ENCODE measurements at places on chromosomes 6 and 20.

GRCh38 chr20:51425347-51426106, 117.0 kb downstream of the NFATC2 start:
- DNase-seq: no peak

- DNase-seq: no peak
Measured at GRCh38 chr20:45685896-45686295, 15.9 kb upstream of the WFDC11 start.

- no peak for DNase-seq
Measured at GRCh38 chr20:44644667-44645131, 6.8 kb downstream of the ADA start.

DNA sequence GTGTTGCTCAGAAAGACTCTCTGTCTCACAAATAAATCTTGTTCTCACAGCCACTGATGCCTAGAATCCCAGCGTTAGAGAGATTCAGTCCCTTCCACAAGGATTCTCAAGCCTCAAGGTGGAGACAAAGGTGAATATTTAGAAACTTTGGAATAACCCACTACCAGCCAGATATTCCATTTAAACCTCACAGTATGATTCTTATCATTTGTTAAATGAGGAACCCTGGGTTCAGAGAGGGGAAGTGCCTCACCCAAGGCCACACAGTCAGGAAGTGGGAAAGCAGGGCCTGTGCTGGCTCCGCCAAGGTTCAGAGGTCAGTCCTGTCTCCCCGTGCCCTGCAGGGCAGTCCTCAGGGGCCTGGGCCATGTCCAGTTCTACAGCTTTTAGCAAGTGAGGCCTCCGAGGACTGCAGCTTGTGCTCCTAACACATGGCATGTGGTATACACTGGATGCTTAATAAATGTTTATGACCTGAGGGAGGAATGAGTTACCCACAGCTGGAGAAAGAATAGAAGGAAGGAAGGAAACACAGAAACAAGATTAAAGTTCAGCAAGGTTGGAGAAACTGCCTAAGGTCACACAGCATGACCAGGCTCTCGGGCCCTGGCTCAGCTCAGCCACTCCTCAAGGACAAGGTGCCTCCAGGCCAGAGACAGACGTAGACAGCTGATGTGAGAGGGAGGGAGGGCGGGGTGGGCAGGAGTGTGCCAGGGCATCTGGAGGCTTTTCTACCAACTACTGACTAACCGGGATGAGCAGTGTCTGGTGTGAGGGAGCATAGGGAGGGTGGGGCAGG, 3.9 kb upstream of the TGM2 start:
- DNase-seq: no peak

DNA sequence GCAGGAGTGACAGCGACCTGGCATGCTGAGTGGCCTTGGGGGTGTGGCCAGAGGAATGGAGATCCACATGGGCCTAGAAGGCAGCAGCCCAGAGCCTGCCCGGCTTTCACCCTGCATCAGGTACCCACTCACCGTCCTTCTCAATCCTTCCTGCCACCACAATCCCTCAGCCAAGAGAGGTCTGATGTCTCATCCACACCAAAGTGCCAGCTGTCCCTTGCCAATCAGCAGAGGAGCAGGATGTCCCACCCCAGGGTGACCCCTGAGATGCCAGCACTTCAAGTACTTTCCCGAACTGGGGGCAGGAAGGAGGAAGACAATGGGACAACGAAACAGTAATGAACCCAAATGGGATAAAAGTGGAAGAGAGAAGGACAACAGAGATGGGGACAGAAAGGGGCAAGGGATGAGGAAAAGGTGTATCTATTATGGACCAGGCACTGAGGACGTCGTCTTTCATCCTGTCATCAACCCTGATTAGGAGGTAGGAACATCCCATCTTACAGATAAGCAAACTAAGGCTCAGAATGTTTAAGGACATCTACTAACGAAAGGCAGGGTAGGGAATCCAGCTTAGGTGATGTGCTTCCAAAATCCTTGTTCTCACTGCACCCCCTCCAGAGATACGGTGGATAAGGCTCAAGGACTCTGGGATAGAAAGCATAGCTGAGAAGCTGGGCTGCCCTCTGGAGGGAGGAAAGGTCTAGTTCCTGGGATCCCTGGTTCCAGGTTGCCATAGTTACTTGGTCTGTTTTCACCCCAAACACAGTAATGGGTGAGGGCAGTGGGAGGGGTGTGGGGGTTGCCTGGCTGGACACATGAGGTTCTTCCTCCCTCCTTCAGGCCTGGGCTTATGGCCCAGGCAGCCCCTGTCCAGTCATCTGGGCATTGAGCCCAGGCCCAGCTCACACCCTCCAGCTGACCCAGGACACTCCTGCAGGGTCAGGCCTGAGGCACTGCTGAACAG, 4.5 kb upstream of the TNXB start:
- no peak for DNase-seq

GRCh38 chr6:91464201-91464600, 877.3 kb upstream of the MAP3K7 start:
- DNase-seq: no peak

DNA sequence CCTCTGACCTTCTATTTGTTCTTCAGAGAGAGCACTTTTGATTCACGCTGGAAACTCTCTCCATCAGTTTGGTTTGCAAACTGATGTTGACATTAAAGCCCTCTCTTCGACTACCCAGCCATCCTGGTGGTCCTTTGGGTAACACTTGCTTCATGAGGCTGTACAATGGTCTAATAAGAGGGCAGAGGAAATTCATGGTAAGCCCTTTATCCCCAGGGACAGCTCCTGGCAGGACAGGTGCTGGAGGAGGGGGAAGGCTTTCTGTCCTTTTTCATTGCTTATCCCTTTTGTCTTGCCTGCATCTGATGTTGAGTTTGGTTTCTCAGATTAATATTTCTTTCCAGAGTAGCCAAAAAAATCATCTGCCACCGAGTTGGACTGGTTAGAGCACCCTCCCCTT, 52.1 kb upstream of the CD93 start:
- DNase-seq: no peak

DNA sequence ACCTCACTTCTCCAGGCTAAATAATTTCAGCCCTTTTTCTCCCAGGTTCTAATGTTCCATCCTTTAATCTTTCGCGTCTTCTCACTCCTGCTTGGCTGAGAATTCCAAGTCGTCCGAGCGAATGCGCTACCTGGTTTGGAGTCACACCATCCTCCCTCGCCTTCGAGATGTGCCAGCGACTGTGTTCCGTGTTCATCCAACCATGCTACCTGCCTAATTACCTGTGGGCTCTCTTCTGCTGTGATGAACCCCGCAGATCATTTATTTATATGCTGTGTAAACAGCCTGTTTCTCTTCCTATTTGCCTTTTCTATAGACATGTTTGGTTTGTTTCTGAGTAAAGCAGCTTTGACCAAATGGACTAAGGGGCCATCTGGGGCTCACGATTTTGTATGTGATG, 83.5 kb upstream of the TMEM181 start:
- DNase-seq: no peak

GRCh38 chr20:43825581-43825980, 89.1 kb upstream of the TOX2 start:
- no peak for DNase-seq

- no peak for DNase-seq
Measured at GRCh38 chr6:108119769-108120141, 45.2 kb upstream of the OSTM1 start.

DNA sequence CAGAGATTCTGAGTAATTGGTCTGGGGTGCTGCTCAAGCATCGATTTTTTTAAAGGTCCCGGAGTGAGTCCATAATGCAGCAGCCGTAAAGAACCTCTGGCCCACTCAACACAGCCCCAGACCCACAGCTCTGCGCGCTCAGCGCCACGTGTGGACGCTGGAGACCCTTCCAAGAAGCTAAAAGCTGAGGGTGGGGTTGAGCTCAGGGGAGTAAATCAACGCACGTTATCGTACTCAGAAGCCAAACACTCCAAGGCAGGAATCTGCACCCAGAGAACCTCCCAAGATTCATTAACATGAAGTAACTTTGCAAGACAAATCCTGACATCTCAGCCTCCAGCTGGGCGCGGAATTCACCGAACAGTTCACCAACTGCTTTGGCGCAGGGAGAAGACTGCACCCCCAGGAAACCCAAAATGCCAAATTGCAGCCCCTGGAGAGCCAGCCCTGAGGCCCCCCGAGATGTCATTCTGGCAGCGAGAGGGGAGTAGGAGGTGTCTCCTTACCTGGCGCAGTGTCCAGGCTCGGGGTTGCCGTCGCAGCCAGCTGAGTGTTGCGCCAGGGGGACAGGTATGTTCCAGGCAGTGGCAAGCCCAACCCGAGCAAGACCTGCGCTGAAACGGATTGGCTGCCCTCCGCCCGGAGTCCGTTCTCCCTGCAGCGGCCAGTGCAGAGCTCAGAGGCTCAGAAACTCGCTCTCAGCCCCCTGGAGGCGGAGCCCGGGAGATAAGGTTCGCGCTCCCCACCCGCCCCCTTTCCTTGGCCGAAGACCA, at the start of gene COL21A1:
Gene COL21A1, minus strand, starts transcription at position 700 of the 773 bp plus-strand sequence. CDS start 64,962 bp downstream, outside the sequence.
- DNase-seq: no peak

DNA sequence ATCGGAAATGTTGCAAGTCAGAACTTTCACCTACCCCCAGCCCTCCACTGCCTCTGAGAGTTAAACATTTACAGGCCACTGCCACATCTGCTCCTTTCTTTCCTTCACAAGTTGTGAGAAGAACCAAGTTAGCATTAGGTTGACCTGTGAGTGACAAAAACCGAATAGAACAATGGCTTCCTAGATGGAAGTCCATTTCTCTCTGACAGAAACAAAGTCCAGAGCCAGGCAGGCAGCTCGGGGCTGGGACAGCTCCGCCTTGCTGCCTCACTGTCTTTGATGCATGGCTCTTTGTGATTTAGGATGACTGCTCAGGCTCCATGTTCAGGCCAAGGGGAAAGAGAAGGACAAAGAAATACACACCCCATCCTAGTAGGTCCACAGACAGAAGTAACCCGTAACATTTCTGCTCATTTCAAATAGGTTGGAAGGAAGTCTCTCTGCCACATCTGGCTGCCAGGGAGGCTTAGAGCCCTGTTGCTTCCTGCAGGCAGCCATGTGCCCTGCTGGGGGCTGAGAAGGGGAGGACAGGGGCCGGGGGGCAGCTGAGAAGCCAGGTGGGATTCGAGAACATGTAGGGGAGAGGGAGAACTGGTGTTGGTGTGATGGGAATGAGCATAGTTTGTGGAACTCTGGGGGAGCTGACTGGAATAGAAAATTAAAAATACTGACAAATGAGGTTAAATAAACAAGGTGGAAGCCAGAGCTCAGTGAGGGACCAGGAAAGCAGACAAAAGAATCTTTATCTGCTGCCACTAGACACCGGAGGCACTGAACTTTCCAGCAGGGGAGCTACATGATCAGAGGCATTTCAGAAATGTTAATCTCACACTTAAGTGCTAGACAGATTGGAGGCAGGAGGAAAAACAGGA, 19.5 kb upstream of the IER3 start:
- DNase-seq: no peak

GRCh38 chr20:37346535-37347346, 801 bp downstream of the SRC start:
- DNase-seq: no peak

DNA sequence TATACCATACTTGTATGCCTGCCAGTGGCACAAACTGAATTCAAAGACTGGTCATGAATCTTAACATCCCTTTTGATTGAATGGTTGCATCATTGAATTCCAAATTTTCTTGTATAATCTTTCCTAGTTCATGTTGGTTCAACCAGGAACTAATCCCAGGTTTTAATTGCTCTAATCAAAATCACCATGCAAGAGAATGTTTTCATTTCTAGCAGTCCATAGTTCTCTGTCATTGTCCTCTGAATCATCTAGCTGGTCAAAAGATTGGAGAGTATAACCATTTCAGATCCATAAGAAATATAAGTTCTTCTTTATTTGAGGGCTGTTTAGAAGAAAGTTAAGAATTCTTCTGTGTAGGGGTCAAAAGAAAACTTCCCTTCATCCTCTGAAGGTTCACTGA, 57.2 kb downstream of the ZNF292 start:
- DNase-seq: no peak

DNA sequence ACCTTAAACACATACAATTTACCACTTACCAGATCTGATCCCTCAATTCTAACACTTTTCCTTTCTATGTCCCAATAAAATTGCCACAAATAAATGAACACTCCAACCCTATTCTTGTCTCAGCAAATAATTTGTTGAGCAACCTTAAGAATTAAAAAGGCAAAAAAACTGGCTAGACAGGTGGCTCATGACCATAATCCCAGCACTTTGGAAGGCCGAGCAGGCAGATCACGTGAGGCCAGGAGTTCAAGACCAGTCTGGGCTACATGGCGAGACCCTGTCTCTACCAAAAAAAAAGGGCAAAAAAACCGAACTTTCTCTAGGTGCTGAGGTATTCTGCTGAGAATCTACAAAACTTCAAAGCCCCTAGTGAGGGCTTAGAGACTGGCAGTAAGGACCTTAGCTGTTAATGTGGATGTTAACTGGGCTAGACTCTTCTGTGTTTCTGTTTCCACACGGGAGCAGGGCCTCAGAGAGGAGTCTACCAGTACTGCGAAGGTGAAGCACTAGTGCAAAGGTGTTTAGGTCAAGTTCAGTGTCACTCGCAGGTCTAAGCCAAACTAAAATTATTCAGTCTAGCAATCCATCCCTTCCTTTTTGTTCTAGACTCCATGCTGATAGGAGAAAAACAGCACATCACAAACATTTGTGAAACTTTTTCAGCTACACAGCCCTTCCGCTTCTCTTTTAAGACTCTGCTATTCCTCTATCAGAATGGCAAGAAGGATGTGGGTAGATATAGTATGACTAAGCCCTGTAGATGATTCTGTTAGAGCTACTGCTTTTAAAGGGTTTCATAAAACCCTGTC, 2.6 kb downstream of the FASTKD5 start:
- DNase-seq: no peak

DNA sequence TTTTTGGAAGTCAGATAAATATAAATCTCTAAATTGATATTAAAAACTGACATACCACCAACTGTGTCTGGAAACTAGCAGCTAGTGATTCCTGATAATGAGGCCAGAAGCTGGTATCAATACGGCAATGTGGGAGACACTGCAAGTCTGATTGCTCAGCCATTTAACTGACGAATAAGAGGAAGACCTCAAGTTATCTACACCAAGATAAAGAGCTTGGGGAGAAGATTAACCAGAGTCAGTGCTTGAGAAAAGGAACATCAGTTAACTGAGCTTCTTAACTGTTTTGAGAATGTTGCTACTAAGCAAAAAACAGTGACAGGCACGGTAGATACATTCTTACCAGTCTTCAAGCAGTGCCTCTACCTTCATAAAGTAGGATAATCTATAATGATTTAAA, 140.4 kb upstream of the TENT5A start:
- DNase-seq: no peak

DNA sequence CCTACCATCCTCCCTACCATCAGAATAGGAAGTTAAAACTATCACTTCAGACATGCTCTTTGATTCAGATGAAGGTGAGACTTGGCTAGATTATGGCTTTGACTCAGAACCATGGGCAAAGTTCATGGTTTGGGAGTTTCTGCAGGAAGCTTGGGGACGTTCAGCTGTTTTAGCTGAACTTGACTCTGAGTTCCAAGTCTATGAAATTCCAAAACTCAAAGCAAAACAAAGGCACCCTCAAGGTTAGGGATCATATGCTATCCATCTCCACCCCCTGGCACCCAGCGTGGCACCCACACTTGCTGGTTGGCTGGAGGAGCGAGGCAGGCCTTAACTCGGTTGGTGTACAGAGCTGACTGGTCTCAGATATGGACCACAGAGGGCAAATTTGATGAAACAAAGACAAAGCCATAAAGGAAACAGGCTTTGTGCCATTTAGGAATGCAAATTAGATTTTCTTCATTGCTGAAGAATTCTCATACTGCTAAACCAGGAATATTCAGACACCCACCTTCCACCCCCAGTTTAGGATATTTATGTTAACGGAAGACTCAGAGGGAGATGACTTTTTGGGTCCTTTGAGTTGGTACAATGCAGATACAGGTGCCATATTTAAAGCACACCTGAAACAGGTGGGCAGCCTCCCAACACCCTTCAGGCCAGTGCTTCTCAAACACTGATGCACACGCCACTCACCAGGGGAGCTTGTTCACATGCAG, 88.4 kb upstream of the SLC22A16 start:
- DNase-seq: no peak

Data from stimulated activated CD8-positive, alpha-beta memory T cell treated with anti-CD3 and anti-CD28 coated beads, Interleukin-4, amount 100 ng/mL, for 4 hours (primary cell).